ENCODE measurements at places on chromosomes 5 and 9. TPM values are rescaled to one million over a fixed set of nuclear protein-coding genes. Genes with fewer than 3 reads are reported as not detected.

DNA sequence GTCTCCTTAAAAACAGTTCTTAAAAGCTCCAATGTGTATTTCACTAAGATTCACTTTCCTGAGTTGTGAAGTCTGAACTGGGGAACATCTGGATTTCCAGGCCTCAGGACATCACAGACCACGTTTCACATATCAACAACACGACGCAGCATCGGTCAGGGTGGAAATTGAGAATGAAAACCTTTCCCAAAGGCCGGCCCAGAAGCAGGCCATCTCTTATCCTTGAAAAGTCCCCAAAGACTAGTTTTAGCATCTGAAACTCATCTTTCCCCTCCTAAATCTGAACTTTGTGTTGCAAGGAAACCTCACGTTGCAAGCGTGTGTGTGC is 96.4 kb upstream of the COL5A1 start:
- DNase-seq: no peak

DNA sequence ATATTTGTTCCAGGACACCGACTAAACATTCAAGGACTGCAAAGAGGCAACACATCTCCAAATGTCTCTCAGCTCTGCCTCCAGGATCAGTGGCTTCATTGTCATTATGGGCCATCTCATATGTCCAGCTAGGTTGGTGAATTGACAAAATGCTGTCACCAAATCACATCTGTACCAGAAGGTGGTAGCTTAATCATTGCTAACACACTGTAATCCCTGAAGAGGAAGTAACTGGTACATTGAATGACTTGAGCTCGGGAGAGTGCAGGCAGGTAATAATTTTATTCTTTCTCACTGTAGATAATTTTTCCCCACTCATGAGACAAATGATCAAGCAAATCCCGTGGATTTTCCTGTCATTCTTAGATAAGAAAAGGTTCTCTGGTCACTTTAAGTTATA is 169.8 kb downstream of the SEMA6A start:
- no peak for DNase-seq

DNA sequence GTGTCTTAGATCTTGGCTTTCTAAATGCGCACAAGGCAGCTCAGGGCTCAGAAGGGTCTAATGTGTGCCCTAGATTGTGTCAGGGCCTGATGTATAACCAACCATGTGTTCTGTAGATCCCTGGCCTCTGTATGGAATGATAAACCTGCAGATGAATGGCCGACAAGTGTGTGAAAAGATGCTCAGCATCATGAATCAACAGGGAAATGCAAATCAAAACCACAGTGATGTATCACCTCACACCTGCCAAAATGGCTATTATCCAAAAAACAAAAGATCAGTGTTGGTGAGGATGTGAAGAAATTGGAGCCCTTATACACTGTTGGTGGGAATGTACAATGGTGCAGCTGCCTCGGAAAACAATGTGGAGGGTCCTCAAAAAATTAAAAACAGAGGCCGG is 489.8 kb downstream of the SEMA5A start:
- DNase-seq: no peak

GRCh38 chr5:54013556-54014194 is 296.7 kb downstream of the ARL15 start:
- no peak for DNase-seq

DNA sequence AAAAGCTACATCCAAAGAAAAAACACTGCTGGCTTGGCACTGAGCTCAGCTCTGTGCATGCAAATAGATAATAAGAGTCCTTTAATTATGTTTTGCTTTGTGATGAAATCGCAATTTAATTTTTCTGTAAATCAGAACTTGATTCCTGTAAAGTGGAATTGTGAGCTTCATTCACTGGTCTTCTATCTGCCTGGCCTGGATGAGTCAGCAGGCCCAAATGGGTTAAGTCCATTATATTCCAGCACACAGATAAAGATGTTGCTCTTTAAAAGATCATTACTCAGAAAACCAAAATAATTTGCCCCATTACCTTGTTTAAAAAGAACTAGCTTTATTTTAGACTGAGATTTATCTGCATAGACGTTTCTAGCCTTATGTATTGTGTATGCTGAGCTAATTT is 90.4 kb downstream of the CARTPT start:
- DNase-seq: no peak

GRCh38 chr5:2569176-2569575 is 182.3 kb downstream of the IRX2 start:
- DNase-seq: no peak

GRCh38 chr5:135492319-135492626 is 40.1 kb upstream of the TIFAB start:
- no peak for DNase-seq

GRCh38 chr5:145762833-145763232 is 72.3 kb downstream of the PRELID2 start:
- DNase-seq: no peak

DNA sequence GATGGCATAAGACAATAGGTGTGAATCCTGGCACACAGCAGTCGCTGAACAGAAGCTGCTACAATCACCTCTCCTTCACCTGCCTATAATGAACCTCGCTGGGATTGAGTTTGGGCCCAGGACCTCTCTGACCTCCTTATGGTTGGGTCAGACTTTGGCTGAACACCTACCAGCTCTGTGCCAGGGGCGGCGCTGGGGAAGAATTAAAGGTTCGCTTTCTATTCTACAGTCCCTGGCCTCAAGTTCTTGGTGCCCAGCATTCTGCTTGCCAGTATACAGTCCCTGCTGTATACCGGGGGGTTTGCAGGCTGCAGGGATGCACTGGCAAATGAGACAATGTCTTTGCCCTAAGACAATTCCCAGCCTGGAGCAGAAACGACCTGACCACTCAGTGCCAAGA is 895 bp upstream of the STRBP start:
- no peak for DNase-seq

DNA sequence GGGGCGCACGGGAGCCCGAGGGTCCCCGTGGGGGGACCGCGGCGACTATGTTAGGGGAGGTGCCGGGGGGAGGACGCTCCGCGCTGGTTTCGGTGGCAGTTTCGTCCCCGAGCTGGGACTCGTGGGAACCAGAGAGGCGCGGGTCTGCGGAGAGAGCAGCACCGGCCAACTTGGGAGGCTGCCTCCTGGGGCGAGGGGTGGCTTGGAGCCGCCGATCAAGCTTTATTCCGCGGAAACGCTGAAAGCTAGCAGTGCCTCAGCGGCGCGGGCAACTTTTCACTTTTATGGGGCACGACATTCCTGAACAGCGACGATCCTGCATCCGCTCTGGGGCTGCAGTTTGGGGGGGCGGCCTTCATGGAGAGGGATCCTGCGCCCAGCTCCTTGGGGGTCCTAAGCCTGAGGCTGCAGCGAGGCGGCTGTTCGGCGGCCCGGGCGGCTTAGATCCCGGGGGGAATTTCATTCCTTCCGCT is 369 bp downstream of the OCLN start:
- DNase-seq: peak; percentile 86

DNA sequence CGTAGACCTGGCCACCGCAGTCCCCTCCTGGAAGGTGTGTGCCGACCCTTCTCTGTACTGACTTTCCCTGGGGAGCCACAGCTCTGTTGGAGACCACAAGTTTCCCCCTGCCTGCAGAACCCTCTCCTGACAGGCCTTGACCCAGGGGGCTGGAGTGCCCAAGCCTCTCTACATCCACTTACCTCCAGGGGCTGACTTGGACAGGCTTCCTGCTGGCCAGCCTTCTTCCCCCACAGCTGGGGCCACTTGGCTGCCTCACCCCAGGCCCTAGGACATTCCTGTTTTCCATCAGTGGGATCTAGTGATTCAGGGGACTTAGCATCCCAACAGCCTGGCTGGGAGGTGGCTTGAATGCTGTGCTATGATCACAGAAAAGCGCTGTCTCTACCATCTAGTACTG is 23.6 kb downstream of the COL15A1 start:
- DNase-seq: peak; percentile 41

DNA sequence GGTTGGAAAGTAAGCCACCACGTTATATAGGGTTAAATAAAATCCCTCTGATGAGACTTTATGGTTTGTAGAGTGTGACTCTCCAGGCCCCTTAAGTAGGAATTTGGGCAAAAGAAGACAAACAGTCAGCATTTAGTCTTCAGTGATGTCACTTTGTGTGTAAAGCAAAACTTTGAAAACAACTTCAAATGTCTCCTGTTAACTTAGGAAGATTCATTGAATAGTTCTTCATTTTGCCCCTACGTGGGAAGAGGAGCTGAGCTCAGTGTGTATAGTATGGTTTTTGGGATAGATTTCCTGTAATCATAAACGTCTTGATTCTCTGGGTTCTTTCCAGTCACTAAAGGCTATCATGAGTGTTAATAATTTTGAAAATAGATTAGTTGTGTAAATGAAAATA is 101.3 kb downstream of the GADD45G start:
- no peak for DNase-seq

DNA sequence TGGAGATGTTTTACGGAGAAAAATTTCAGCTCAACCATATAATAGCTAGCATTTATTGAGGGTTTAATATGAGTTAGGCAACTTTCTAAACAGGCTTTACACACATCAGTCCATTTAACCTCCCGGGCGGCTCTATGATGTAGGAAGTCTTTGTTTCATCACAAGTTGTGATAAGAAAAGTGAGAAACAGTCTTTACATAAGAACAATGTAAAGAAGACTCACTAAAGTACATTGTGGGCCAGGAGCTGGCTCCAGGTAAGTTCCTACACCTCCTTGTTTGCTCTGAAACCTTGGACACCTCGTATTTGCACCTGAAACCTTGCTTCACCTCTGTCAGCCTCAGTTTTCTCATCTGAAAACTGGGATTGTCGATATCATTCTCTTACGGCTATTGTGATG is 116.1 kb downstream of the JAKMIP2 start:
- DNase-seq: no peak

DNA sequence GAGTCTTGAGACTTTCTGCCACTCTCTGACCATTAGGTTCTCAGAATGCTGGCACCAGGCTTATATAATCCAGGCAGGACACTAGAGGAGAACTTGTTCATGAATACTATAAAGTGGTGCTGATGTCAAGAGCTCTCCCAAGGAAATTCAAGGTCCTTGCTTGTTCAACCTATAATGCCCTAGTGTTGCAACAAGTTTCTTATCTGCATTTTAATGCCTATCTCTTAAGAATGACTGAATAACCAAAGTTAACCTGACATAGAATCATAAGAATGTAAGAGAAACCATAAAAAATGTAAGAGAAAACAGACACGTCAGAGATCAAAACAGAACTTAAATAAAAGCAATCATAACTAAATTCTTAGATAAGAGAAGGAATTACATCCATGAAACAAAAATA is 640.8 kb upstream of the SGCD start:
- no peak for DNase-seq

DNA sequence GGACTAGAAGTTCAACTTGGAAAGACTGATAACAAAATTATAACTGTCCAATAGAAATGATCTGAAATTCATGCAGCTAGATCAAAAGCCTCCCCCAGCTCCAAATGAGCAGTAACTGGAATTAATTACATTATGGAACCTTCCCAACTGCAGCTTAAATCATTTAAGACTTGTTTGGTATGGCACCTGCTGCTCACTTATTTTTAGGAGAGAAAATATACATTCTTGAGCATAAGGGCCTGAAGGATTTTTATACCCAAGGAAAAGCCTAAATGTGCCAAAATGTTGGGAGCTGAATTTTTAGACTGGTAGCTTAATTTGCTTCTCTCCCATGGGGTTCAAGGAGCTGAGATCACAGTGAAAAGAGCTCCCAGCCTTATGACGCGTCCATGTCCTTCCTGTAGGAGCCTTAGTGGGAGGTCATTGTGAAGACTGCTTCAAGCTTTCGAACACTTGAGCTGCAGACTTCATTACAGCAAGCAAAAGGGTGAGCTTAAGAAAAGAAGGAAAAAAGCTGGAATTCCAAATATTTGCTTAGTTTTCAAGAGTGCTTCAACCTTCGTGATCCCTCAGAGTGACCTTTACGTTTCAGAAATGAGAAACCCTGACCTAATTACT is 276.0 kb downstream of the DMAC1 start:
- no peak for DNase-seq

DNA sequence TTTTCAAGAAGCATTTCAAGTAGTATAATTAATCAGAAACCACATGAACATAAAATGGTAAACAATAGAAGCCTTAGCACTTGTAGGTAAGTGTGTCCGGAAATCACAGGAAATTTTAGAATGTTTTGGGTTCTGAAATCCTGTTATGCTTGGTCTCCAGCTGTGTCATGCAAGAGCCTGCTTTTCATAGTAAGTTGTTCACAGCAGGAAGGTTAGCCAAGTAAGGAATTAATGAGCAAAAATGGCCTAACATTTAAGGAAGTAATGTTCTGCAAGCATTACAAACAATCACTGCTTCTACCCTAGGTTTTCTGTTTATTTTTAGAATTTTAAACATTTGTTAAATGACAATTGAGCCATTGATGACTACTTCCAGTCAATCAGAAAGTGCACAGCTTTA is 669.5 kb downstream of the SLCO4C1 start:
- DNase-seq: no peak

- DNase-seq: no peak
These were observed 26.4 kb downstream of the FGD3 start for GRCh38 chr9:92973700-92974099.

DNA sequence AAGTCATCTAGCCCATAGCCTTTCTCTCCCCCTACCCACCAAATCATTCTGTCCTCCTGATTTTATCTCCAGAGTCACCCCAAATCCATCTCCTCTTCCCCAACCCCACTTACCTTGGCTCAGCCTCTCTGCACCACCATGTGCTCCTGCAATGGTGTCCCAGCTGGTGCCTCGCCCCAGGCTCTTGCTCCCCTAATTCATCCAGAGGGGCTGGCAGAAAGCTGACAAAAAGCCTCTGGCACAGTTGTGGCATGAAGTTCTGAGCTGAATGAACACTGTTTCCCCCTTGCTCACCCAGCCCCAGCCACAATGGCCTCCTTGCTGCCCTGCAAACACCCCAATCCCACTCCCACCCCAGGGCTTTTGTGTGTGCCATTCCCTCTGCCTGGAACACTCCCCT is 10.2 kb downstream of the RETREG1 start:
- DNase-seq: no peak

GRCh38 chr9:90129446-90129845 is 513.2 kb downstream of the DIRAS2 start:
- no peak for DNase-seq

PCDHB9 gene
- 3.2 TPM for total RNA-seq

PPIC gene
- 26.4 TPM for total RNA-seq

NOXA1 gene
- 5.0 TPM for total RNA-seq

SPINK6 gene
- not detected for total RNA-seq

GAS1 gene
- total RNA-seq: 4.8 TPM

C6 gene
- total RNA-seq: 0.38 TPM

CCDC183 gene
- 23.0 TPM for total RNA-seq

HMGXB3 gene
- total RNA-seq: 26.2 TPM

CCDC152 gene
- total RNA-seq: 4.7 TPM

LCN1 gene
- not detected for total RNA-seq

DBH gene
- not detected for total RNA-seq

ABCA2 gene
- 21.5 TPM for total RNA-seq

SPINK14 gene
- total RNA-seq: not detected

C9orf50 gene
- total RNA-seq: not detected

BTF3 gene
- total RNA-seq: 800 TPM

SLC36A2 gene
- total RNA-seq: not detected

WWC1 gene
- 9.0 TPM for total RNA-seq

PCDHA1 gene
- 0.26 TPM for total RNA-seq

ZFP2 gene
- total RNA-seq: 2.0 TPM

PCDHB13 gene
- total RNA-seq: 1.5 TPM
